ENCODE measurements at places on chromosomes 13 and 19. TPM values are rescaled to one million over a fixed set of nuclear protein-coding genes. Genes with fewer than 3 reads are reported as not detected.

Gene TTC9B
- not detected for total RNA-seq

Gene GPR12
- 0.10 TPM for total RNA-seq

Gene SLC10A2
- total RNA-seq: not detected

Gene NAPSA
- 0.51 TPM for total RNA-seq

Gene SKA3
- 7.0 TPM for total RNA-seq

Gene REEP6
- 4.2 TPM for total RNA-seq

Gene DHRS12
- 10.2 TPM for total RNA-seq

Gene SLAIN1
- 8.9 TPM for total RNA-seq

Gene RXFP2
- not detected for total RNA-seq

Gene SIAH3
- total RNA-seq: 0.10 TPM

Gene OR10H1
- total RNA-seq: not detected

Gene F10
- 21.4 TPM for total RNA-seq

Gene MBD3L2
- not detected for total RNA-seq

Gene CCDC70
- not detected for total RNA-seq

Gene DCT
- 0.62 TPM for total RNA-seq

Gene B3GNT3
- 1.8 TPM for total RNA-seq

Gene CALR3
- total RNA-seq: not detected

Gene KCTD4
- total RNA-seq: not detected

Gene CCNA1
- total RNA-seq: 1.4 TPM

Gene ZNF583
- 8.1 TPM for total RNA-seq

Gene UBE2M
- total RNA-seq: 37.5 TPM

Gene ZNF177
- 5.8 TPM for total RNA-seq

Gene PSG1
- total RNA-seq: not detected

Gene STARD13
- 41.6 TPM for total RNA-seq

Gene PBX4
- 2.8 TPM for total RNA-seq

Gene C13orf46
- not detected for total RNA-seq

Gene CRLF1
- total RNA-seq: 38.4 TPM

Gene ZNF8
- total RNA-seq: 9.5 TPM

Gene CPT1C
- 5.1 TPM for total RNA-seq

Gene ZNF575
- total RNA-seq: 0.41 TPM

Gene CEACAM16
- not detected for total RNA-seq

Gene TUBB4A
- total RNA-seq: 1.6 TPM

Gene CRTC1
- 5.4 TPM for total RNA-seq

Gene ZNF497
- 4.9 TPM for total RNA-seq

Gene CEACAM6
- total RNA-seq: 6.7 TPM

Gene NOTCH3
- 163 TPM for total RNA-seq

Gene CEACAM1
- 3.8 TPM for total RNA-seq

Gene NCCRP1
- total RNA-seq: 4.5 TPM
